Immature natural killer cell (primary cell): ENCODE measurements at places on chromosomes 1 and 21. TPM values are rescaled to one million over a fixed set of nuclear protein-coding genes. Genes with fewer than 3 reads are reported as not detected.

Gene CDK18
- 0.74 TPM for polyA plus RNA-seq

Gene CELA3A
- polyA plus RNA-seq, result not detected

Gene CLCNKB
- not detected for polyA plus RNA-seq

Gene LCE2B
- polyA plus RNA-seq, result not detected

Gene LRRIQ3
- polyA plus RNA-seq, result 1.0 TPM

Gene ABCB10
- polyA plus RNA-seq, result 6.3 TPM

Gene CD1E
- polyA plus RNA-seq, result 3.3 TPM

Gene MYCL
- polyA plus RNA-seq, result 2.9 TPM

Gene NBPF8
- 0.49 TPM for polyA plus RNA-seq

DNA sequence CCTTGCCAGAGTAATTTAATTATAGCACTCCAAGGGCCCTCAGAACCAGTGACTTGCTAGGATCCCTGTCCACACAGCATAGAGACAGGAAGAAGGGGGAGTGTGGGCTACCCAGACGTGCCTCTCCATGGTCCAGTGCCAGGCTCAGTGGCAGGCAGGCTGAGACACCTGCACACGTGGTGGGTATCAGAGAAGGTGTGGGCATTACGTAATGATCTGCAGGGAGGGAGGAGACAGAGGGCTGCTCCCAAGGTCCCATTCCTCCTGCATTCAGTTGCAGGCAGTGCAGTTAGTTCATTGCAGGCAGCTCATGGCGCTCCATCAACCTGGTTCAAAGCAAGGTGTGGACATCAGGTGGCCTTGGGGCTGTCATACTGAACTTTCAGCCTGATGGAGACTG is 49.9 kb downstream of the C8B start:
- H3K27me3 ChIP-seq, result peaks cover 2% of the 10 kb centered on the region
- no peak overlapping the region for H3K4me3 ChIP-seq
- H3K27ac ChIP-seq, result no peak overlapping the region
- DNase-seq, result no peak

DNA sequence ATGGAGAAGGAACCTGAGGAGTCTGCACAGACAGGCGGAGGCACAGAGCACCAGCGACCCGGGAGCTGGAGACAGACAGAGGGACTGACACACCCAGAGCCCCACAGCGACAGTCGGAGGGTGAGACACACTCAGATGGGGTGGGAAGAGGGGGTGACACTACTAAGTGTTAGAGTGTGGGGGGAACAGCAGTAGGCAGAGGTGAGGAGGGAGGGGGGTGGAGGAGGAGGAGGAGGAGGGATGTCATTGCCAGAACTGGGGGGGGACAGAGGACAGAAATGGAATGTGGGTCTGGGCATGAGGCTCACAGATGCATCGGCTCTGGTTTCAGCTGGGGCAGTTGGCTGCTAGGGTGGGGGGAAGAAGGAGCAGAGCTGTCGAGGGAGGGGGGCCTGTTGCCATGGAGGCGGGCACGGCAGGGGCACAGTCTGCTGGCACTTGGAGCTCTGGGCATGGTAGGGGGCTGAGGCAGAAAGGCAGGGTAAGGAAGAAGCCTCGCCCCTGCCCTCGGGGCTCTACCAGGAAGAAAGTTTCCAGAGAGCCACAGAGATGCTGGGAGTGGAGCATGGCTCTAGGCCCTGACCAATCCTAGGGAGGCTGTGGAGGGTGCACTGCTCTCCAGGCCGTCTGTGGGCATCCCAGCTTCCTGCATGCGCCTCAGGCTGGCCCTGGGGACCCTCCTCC is 37.3 kb downstream of the AHDC1 start:
- H3K4me3 ChIP-seq, result no peak overlapping the region
- no peaks in the 10 kb centered on the region for H3K27me3 ChIP-seq
- peaks cover 70% of the 10 kb centered on the region for H3K4me1 ChIP-seq
- no peak overlapping the region for H3K27ac ChIP-seq

- H3K27me3 ChIP-seq, result peaks cover 8% of the 10 kb centered on the region
- DNase-seq, result no peak
- H3K4me1 ChIP-seq, result no peaks in the 10 kb centered on the region
- no peak overlapping the region for H3K4me3 ChIP-seq
- no peak overlapping the region for H3K27ac ChIP-seq
These were observed 25.8 kb downstream of the COL18A1 start for GRCh38 chr21:45430521-45431501.

GRCh38 chr1:20884513-20884912 is 97.4 kb upstream of the HP1BP3 start:
- no peak overlapping the region for H3K27ac ChIP-seq
- DNase-seq, result no peak
- H3K4me3 ChIP-seq, result no peak overlapping the region

DNA sequence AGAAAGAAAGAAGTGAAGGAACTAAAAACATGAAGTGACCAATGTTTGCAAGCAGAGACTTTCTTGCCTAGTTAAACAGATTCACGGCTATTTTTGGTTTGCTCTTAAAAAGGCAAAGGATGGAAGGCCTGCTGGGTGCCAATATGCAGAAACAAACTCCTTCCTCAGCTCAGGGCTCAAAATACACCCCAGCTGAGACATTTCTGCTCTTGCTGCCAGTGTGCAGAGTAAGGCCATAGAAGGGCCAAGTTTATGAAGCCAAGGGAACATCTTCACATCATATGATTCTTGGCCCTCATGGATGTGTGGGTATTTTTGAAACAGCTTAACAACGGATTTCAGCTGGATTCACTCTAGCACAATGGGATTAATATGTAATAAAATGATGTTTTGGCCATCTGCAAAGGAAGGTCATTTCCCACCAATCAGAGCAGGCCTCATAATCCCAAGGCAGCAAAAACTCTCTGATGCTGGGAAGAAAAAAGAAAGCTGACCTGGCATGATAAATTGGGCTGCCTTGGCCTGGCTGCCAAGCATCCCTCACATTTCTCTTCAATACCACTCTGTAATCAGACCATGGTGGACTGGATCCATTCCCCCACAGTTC is 70.7 kb downstream of the CAPZB start:
- peaks cover 95% of the 10 kb centered on the region for H3K4me1 ChIP-seq
- peak overlapping the region; percentile 49 for H3K27ac ChIP-seq
- H3K36me3 ChIP-seq, result peaks cover 16% of the 10 kb centered on the region
- no peaks in the 10 kb centered on the region for H3K27me3 ChIP-seq

DNA sequence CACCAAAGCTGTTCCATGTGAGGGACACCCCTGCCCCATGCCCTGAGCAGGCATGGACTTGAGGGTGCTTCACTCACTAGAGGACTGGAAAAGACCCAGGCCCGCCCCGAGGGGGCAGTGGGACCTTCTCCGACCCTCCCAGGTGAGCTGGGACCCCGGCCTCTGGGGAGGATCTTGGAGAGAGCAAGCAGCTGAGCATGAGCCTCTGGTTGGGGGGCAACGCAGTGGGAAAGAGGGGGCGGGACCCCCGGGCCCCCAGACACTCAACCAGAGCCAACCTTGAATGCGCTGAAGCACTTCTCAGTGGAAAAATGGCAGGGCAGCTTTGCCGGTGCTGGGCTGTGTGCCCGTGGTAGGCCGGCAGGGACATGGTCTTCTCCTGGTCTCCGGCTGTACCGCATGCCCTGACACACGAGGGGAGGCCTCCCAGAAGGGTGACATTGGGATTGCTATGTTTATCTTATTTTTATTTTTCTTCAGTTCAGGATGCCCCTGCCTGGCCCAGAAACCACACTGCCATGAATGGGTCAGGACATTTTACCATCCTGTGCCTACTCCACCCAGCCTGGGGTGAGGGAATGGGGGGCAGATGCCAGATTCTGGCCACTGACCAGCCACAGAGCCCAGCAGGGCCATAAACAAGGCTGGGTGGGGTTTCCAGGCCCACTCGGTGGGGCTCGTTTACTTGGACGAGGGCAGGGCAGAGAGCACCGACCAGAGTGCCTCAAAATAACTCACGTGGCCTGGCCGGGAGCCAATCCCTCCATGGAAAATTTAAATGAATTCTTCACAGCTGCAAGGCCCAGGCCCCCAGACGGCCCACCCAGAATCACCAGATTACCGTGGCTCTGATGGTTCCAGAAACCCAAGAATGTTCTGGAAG is 17.2 kb upstream of the LAPTM5 start:
- no peak for DNase-seq
- H3K4me3 ChIP-seq, result no peak overlapping the region
- no peaks in the 10 kb centered on the region for H3K27me3 ChIP-seq
- H3K27ac ChIP-seq, result no peak overlapping the region

- no peak for DNase-seq
- H3K4me3 ChIP-seq, result no peak overlapping the region
- peaks cover 7% of the 10 kb centered on the region for H3K27me3 ChIP-seq
- H3K27ac ChIP-seq, result no peak overlapping the region
- H3K4me1 ChIP-seq, result no peaks in the 10 kb centered on the region
- H3K36me3 ChIP-seq, result no peaks in the 10 kb centered on the region
These were observed 19.9 kb downstream of the CASQ2 start for GRCh38 chr1:115748401-115749150.

GRCh38 chr1:181023265-181024057 is 791 bp upstream of the STX6 start:
- peaks cover 41% of the 10 kb centered on the region for H3K4me1 ChIP-seq
- H3K27me3 ChIP-seq, result peaks cover 25% of the 10 kb centered on the region
- H3K36me3 ChIP-seq, result no peaks in the 10 kb centered on the region
- DNase-seq, result no peak
- H3K4me3 ChIP-seq, result peak overlapping the region; percentile 95

- no peak for DNase-seq
- H3K27ac ChIP-seq, result no peak overlapping the region
- no peak overlapping the region for H3K4me3 ChIP-seq
These were observed 8.7 kb upstream of the MYOC start for GRCh38 chr1:171661076-171661650.

GRCh38 chr1:192860478-192861185 is 51.8 kb downstream of the RGS2 start:
- no peak for DNase-seq
- no peaks in the 10 kb centered on the region for H3K36me3 ChIP-seq

DNA sequence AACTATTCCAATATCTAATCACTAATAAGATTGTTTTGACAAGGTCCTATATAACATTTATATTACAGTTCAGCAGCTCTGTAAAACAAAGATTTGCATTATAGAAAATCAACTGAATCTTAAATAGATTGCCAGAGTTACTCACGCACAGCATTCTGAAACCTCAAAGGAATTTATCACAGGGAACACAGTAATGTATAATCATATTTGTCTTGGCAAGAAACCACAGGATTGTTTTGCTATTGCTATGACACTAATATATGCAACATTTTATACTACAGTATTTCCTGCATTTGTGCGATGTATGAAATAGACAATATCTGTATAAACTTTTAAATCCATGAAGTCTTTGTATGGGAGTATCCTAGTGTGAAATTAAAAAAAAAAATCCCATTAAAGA is 101.4 kb downstream of the PLPPR5 start:
- no peak overlapping the region for H3K4me3 ChIP-seq
- no peaks in the 10 kb centered on the region for H3K27me3 ChIP-seq
- no peaks in the 10 kb centered on the region for H3K4me1 ChIP-seq

GRCh38 chr1:204223129-204223860 is 9.5 kb upstream of the GOLT1A start:
- no peak overlapping the region for H3K27ac ChIP-seq
- no peak overlapping the region for H3K4me3 ChIP-seq
- peaks cover 3% of the 10 kb centered on the region for H3K27me3 ChIP-seq
- no peaks in the 10 kb centered on the region for H3K36me3 ChIP-seq
- DNase-seq, result no peak

GRCh38 chr21:41761211-41761933 is 5.5 kb downstream of the RIPK4 start:
- DNase-seq, result peak; percentile 5
- H3K4me3 ChIP-seq, result peak overlapping the region; percentile 52
- peaks cover 9% of the 10 kb centered on the region for H3K4me1 ChIP-seq
- H3K36me3 ChIP-seq, result no peaks in the 10 kb centered on the region

DNA sequence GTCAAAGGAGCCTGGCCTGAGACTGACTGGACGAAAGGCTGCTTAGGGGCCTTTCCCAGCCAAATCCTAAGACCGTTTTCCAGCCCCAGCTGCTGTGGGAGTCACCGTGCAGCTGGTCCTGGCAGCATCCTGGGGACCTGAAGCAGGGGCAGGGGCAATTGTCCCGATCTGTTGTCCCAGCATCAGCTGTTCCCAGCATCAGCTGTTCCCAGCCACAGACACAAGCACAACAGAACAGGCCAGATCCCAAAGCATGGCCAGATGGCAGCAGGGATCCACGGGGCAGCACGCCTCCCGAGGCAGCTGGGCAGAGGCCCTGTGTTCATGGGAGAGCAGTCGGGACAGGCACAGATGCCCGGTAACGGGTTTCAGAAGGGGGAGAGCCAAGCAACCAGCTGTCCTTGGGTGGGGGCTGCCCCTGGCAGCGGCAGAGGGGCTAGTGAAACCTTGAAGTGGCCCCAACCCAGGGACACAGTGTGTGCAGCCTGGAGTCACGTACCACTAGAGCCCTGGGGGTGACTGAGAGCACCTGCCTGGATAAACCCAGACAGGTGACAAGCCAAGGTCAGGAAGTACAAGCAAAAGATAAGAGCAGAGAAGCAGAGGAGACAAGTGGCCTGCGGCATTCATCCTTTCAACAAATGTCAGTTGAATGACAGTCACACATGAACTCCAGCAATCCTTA is 13.3 kb downstream of the CELA2B start:
- no peak overlapping the region for H3K27ac ChIP-seq
- no peak for DNase-seq
- H3K27me3 ChIP-seq, result no peaks in the 10 kb centered on the region
- no peak overlapping the region for H3K4me3 ChIP-seq
- H3K36me3 ChIP-seq, result peaks cover 29% of the 10 kb centered on the region

DNA sequence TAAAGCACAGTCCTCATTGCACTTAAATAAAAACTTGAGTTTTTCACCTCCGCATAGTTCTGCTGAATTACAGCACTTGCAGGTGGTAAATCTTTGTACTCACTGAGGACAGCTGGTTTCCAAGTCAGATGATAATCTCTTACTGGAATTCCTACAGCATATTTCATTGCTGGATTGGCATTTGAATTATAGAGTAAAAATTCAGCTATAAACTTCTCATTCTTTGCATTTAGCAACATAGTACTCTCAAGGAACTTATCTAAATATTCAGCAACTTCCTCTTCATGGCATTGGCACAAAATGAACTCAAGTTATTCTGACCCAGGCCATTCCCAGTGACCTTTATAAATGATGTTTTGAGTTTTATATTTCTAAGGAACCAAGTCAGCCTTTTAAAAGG is 23.4 kb downstream of the GORAB start:
- no peak overlapping the region for H3K4me3 ChIP-seq
- no peak overlapping the region for H3K27ac ChIP-seq
- no peak for DNase-seq
- peaks cover 2% of the 10 kb centered on the region for H3K27me3 ChIP-seq
- H3K4me1 ChIP-seq, result no peaks in the 10 kb centered on the region

GRCh38 chr21:26194811-26195251 is 24.3 kb upstream of the APP start:
- no peaks in the 10 kb centered on the region for H3K27me3 ChIP-seq
- no peaks in the 10 kb centered on the region for H3K36me3 ChIP-seq
- no peak overlapping the region for H3K4me3 ChIP-seq
- no peaks in the 10 kb centered on the region for H3K4me1 ChIP-seq

DNA sequence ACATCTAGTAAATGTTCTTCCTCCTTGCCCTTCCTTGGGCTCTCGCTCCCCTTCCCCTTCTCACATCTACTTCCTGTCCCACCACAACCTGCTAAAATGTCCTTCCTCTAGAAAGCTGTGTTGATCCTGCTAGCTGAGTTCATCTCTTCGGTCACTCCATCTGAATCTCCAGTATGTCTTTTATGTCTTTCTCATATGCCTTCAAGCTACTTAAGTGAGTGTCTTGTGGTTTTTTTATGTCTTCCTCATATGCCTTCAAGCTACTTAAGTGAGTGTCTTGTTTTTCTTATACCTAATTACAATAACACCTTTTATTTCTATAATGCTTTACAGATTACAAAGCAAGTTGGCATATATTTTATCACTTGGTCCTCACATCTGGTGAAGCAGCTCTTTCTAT is 33.9 kb downstream of the CSF1 start:
- no peak for DNase-seq
- H3K27ac ChIP-seq, result no peak overlapping the region
- H3K36me3 ChIP-seq, result no peaks in the 10 kb centered on the region
- peaks cover 2% of the 10 kb centered on the region for H3K27me3 ChIP-seq
